ENCODE measurements at places on chromosomes 6 and 20.

DNA sequence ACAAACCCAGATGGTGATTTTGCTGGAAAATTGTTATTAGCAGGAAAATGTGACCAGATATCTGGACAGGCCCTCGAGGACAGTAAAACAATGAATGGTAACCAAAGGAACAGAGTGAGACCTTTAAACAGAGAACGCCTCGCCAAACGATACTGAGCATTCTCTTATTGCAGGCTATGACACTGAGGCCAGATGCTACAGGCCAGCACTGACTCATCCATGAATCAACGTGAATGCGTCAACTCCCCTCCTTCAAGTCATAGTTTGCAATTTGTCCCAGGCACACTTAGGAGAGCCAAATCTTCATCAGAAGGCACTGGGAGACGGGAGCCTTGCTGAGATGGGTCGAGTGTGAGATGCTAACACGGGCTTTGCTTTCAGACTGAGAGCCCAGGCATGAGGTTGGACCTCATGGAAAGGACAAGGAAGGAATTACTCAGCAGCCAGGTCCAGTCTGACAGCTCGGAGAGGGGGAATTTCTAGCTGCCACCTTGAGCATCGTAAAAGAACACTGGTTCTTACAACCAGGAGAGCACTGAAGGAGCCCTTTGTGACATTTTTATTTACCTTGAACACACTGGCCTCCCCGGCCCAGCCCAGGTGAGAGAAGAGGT is 60.7 kb downstream of the BMP7 start:
- no peak for DNase-seq

DNA sequence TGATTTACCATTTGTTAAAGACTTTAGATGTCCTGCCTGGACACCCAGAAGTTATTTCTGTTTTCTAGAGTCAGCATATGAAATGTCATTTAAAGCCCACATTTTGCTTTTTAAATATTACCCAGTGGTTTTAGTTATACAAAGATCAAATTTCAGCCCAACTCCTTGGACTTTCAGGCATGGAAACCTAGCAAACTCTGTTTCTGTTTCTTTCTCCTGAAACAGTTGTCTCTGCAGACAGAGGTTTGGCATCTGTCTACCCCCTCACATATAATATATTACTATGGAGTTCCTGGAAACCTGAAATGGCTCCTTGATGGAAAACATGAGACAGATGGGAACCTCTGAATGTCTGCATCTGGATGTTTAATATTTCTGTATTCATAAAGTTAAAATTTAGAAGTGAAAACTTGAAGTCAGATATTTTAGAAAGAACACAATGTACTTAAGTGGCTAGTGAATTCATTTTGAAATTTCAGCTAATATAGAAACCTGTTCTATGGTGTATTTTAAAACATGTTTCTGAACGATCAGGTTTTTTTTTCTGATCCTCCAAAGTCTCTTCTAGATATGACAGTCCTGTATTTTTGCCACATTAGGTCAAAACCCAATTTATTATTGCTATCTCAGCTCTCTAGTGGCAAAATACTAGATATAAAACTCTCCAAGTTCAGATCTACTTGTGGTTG is 743.3 kb downstream of the CD109 start:
- no peak for DNase-seq

DNA sequence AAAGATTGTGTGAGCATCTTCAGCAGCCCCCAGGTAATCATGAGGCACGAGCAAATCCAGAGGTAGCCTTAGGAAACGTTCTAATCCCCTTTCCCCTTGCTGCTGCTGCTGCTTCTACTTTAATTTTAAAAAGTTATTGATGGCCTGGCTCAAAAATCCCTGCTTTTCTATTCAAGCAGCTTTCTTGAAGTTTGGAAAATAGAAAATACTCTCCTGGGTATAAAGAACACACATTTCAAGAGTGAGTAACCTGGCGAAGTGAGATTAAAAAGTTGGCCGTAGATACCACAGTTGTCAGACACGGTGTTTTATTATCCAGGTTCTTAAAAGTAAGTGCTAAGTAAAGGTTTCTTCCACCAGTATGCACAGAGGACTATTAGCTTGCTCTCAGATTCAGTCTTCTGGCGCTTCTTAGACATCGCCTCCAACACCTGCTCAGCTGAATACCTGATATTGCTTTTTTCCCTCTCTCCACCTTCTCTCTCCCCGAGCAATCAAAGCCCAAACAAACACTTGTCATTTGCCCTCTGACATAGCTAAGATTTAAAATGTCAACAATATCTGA is 150.7 kb downstream of the EDN3 start:
- DNase-seq: no peak

GRCh38 chr6:46251583-46252339 is 81.0 kb upstream of the ENPP5 start:
- no peak for DNase-seq

GRCh38 chr6:53044071-53044470 is 21.1 kb upstream of the FBXO9 start:
- DNase-seq: no peak

DNA sequence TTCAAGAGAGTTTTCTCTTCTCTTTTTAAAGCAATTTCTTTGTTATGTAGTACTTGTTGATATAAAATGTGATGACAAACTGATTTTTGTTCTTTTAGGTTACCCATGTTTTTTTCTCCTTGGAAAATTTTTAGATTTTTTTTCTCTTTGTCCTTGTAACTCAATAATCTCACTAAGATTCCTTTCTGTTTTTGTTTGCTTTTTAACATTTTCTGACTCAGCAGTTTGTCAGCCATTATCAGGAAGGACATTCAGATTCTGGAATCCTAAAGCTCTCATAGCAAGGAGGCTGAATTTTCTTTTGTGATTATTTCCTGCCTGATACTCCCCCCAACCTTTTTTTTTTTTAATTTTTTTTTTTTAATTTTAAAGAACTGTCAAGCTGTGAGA is 75.2 kb upstream of the CITED2 start:
- DNase-seq: no peak

- DNase-seq: no peak
Measured at GRCh38 chr6:84227044-84227433, 404 bp downstream of the CEP162 start.

GRCh38 chr6:110492584-110492983 is 16.2 kb upstream of the SLC22A16 start:
- DNase-seq: no peak

DNA sequence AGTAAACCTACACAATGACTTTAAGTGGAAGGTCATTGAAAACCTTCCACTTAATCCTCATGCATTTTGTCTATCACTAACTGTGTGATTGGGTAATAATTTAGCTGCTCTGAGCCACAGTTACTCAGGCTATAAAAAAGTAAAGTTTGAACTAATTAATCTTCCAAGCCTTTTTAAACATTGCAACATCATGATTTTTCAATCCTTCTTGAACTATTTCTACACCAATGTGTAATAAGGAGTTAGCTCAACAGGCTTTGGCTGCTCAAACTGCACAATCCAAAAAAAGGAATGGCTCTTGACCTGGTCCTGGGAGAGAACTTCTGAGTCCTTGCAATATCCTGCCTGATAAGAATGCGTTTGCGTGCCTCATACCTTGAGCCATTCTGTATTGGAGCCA is 34.8 kb upstream of the FILIP1 start:
- no peak for DNase-seq

DNA sequence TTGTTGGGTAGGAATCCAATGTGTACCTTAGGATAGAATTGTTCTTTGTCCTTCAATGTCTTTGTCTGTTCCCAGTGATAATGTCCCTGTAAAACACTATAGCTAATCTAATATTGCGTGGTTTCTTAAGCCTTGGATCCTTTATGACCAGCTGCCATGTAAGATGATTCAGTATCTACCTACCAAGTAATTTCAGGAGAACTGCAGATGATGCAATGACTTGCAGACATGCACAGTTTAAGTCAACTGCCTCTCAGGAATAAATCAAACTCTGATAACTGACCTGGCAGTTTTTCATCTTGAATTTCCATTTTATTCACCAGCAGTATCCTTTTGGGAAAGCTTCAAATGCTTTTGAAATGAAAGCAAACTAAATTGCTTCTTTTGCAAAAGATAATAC is 157.8 kb downstream of the TPBG start:
- DNase-seq: no peak

GRCh38 chr6:2855061-2855519 is 13.4 kb upstream of the SERPINB1 start:
- DNase-seq: no peak

DNA sequence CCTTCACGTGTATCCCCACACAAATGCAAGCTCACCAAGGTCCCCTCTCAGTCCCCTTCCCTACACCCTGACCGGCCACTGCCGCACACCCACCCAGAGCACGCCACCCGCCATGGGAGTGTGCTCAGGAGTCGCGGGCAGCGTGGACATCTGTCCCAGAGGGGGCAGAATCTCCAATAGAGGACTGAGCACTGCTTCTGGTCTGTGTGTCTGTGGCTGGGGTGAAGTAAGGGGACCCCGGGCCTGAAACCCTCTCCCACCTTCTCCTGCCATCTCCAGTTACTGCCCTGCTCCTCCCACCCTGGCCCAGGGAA is 8.3 kb downstream of the MYL9 start:
- DNase-seq: no peak

GRCh38 chr6:26136321-26136720 is 49.1 kb downstream of the HFE start:
- DNase-seq: no peak

GRCh38 chr20:57530327-57530981 is 5.5 kb upstream of the CTCFL start:
- no peak for DNase-seq

- no peak for DNase-seq
Measured at GRCh38 chr6:135576055-135576454, 78.5 kb upstream of the AHI1 start.

GRCh38 chr6:3977875-3978711 is 100.8 kb downstream of the FAM217A start:
- DNase-seq: no peak

GRCh38 chr6:43895656-43896328 is 125.8 kb downstream of the VEGFA start:
- no peak for DNase-seq

DNA sequence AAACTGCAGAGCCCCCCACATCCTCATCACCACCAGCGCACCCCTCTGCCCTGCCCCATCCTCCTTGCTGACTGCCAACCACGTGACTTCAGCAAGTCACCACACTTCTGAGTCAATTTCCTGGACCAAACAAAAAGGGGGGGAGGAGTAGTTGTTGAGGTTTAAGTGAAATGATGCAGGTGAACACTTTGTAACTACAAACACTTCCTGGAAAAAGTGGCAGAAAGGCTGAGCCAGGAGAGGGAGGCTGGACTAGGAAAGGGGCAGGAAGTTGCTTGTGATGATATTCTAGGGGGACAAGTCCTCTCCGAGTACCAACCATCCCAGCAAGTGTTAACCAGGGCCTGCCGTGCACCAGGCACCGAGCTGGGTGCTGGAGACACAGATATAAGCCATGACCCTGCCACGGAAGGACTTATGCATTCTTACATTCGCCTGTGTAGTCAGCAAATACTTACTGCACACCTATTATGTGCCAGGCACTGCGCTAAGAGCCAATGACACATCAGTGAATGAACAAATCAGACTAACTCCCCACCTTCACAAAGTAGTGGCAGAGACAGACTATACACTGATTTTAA is 67.3 kb downstream of the PREX1 start:
- DNase-seq: peak; percentile 55

- DNase-seq: no peak
Measured at GRCh38 chr6:99002831-99003230, 55.1 kb upstream of the FBXL4 start.

- DNase-seq: no peak
Measured at GRCh38 chr6:168684471-168684870, 243.5 kb downstream of the SMOC2 start.

DNA sequence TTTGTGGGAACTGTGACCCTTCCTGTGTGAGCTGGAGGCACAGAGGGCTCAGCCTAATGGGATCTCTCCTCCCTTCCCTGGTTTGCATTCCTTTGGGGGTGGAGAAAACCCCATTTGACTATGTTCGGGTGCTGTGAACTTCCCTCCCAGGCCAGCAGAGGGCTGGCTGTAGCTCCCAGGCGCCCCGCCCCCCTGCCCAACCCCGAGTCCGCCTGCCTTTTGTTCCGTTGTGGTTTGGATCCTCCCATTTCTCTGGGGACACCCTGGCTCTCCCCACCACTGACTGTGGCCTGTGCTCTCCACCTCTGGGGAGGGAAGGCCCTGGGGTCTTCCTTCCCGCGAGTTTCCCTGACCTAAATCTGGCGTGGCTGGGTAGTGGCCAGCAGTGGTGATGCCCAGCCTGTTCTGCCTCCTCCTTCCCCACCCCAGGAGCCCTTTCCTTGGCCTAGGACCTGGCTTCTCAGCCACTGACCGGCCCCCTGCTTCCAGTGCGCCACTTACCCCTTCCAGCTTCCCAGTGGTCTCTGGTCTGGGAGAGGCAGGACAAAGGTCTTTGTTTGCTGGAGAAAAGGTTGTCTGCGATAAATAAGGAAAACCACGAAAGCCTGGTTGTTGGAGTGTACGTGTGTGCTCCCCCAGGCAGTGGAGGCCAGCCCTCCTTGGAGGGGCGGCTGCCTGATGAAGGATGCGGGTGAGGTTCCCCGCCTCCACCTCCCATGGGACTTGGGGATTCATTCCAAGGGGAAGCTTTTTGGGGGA is 4.9 kb downstream of the VEGFA start:
- DNase-seq: no peak

DNA sequence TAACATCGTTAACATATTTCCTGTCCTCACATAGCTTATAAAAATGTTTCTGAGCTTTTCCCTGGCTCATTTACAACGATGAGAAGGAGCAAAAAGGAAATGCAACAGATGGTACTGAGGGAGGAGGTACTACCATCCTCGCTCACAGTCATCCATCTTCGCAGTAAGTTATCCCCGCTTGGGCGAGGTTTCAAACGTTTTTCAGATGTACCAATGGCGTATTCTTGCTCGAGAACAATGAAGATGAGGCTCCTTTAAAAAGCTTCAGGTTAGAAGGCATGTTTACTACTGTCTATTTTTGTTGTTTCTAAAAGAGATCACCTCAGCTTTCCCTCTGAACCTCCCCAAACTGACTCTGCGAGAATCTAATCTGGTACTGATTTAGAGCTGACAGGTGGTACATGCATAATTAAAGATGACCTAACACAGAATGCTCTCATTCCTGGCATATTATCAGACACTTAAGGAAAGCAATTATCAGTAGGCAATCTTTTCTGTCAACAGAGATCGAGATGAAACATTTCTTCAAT is 178.7 kb downstream of the GJA10 start:
- DNase-seq: no peak

GRCh38 chr6:32637219-32637880 is at the start of gene HLA-DQA1:
Gene HLA-DQA1 (plus strand): TSS chr6:32637406. CDS start chr6:32637459, 53 bp downstream.
- DNase-seq: no peak

DNA sequence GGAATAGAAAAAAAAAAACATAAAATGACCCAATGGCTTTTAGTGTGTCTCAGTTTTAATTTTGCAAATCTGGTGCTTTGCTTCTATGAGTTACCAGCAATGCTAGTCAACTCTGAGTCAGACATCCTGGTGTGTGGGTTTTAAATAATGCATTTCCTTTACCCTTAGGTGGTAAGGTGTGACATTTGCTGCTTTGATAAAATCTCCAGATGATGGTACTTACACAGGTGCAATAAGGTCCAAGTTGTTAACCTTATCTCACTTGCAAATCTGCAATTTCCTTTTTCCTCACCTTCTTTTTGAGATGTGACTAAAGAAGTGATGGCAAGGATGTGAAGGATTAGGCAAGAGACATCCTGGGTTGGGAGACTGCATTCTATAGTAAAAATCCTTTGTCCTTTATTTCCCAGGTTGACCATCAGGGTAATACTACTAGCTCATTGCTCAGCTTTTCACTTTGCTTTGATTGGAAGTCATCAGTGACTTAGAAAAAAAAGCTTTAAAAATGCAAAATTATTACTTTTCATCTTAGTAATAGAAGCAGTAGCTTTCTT is 818.5 kb upstream of the FLRT3 start:
- DNase-seq: no peak

Data from stimulated activated CD8-positive, alpha-beta memory T cell treated with anti-CD3 and anti-CD28 coated beads, Interleukin-7, amount 100 ng/mL, for 1 hour (primary cell).